ENCODE measurements at places on chromosomes 1 and 21.

- peak; percentile 1 for DNase-seq
Observed at GRCh38 chr1:3483801-3484444, 29.5 kb downstream of the ARHGEF16 start.

DNA sequence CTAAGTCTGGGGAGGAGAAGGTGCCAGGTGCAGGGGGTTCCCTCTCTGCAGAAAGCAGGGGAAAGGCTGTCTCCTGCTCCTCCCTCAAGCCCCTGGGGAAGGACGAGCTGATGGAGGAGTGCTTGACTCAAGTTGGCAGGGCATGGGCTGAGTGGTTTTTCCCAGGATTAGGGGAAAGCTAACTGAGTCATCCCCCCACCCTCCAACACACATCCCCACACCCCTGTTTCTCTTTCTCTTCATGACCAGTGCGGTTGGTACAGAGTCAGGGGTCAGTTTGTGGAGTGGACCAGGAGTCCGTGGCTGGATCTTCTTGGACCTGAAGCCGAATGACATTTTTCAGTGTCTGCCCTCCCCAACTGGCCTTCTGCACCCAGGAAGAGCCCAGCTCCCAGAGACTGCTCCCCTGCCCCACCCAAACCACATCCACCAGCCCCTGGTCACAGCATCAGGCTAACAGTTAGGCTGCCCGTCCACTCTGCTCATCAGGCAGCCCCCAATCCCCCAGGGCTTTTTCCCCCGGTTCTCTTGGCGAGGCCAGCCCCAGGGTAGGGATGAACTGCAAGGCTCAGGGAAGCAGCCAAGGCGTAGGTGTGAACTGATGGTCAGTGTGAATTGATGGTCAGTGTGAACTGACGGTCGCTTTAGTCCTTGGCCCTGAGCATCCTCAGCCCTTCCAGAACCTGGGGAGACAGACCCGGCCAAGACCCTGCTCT, 81.0 kb downstream of the PAX7 start:
- DNase-seq: no peak

- no peak for DNase-seq
Observed at GRCh38 chr1:112262316-112262715, 133.7 kb upstream of the CTTNBP2NL start.

DNA sequence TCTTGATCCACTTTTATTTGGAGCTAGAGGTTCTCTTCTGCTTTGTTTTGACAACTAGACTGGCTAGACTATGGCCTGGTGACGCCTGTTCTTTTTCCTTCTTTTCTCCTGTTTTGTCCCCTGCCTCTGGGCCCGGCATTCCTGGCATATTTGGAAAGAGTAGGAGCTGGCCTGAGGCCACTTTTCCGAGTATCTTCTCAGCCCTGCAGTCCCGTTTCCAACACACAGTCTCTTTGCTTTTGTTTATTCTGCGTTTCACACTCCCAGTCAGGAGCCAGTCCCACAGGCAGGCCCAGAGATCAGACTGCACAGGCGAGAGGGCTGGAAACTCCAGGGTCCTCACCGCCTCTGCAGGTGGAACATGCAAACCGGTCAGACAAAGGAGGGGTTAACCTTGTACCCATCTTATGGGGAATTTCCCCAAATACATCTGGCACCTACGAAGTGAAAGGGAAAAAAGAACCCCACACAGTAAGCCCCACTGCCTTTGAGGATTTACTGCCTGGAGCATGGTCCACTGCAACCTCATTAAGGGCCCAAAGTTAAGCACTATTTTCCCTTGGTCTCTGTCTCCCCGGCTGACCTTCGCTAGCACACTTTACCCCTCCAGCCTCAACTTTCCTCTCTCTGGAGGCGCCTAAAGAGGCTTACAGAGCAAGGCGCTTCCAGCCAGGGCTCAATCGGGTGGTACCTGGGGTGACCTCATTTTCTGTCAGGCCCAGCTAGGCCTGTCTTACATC, 141.1 kb downstream of the TOMM20 start:
- no peak for DNase-seq

DNA sequence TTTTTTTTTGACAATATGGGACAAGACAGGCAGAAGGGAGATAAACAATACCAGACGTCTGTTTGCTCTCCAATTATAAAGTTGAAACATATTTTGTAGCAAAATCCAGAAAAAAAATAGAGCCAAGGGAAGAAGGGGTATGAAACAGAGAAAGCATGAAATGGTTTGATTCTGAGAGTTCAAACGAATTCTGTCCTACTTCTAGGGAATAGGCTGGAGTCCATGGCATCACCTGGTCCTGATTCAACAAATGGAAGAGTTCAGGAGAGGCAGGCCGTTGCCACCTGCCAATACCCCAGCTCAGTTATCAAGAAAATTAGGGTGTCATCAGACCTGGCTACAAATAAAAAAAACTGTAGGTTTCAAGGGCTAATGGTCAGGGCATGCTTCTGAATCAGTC, 71.8 kb downstream of the CLSTN1 start:
- DNase-seq: no peak

DNA sequence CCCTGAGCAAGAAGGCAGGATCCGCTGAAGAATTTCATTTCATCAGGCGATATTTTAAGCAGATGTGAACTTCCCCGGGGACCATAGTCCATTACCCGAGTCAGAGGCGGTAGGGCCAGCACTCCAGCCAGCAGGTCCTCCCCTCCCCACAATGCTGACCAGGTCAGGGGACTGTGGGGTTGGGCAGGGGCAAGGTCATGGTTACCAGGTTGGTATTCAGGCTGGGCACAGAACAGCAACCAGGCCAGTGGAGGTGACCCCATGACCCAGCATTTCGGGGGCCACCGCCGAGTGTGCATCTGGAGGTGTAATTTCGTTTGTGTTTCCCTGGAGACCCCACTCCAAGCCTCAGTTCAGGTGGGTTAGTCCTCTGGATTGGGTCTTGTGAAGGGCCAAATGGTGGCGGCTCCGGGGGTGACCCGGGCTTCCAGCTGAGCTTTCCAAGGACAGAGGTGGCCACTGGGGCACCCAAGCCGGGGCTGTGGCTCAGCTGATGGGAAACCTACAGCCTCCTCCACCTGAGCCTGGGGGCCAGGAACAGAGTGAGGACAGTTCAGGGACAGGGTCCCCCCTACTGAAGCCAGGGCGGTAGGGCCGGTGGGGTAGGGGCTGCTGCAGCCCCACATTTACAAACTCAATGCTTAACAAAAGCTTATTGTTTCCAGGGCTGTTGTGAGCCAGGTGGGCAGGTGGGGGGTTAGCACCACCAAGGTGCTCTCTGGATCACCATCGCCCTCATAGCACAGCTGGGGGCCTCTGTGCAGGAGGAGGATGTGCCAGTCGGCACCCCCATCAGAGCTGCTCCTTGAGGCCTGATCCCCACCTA, 2.8 kb downstream of the PRDM16 start:
- DNase-seq: no peak

GRCh38 chr21:25186273-25186672, 421.0 kb downstream of the MRPL39 start:
- no peak for DNase-seq

DNA sequence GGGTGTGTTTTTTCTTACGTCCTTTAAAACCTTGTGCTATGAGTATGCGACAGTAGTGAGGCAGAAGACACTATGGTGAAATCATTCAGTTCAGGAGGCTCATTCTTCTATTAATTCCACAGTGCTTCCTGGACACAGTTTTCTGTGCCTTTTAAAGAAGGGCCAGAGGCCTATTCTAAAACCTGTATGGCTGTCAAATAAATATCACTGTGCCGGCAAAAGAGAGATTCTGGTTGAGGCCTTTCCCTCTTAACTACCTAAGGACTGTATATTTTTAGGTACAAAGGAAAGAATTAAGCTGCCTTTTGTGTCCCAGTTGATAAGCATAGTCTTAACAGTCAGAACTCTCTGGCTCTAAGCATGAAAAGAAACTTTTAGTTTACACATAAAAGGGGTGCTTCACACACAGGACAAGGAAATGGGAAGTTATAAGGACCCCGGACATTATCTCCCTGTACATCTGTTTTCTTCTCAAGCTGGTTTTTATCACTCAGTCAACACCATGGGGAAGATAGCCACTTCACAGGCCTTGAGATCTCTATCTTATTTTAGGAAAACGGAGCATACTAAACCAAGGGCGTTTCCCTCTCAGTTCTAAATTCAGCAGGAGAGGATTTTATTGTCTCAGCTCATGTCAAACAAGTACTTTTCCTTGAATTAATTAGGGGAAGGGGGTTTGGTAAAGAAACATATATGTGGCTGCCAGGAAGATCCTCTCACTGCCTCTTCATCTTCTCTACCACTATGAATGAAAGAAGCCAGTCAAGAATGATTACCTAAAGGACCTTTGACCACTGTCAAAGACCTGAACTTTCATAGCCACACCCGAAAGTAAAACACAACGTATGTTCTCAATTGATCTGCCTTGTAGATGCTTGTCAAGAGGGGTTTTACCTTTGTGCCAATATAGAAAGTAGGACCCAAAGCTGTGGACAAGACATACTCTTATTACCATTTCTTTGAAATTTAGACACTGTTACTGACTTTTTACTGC, 71.4 kb upstream of the HSPA13 start:
- no peak for DNase-seq

DNA sequence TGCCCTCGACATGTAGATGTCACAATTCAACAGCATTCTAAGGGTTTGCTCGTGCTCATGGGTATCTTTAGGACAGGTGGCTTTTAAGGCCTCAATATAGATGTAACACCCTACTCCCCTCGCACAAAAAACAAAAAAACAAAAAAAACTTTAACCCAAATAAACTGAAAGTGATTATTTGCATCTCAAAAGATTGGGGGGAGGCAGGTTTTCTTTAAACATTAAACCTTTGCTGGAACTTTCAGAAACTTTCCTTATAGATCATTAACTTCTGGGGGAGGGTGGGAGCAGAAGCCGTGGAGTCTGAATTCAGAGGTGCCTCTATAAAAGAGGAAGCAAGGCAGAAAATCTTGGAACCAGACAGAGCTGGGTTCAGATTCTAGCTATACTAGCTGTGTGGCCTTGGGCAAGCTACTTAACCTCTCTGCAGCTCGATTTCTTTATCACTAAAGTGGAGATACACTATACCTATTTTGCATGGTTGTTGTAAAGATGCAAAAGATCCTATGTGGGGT, 3.2 kb upstream of the KIAA1614 start:
- DNase-seq: no peak

- DNase-seq: no peak
Observed at GRCh38 chr21:17610911-17611310, 1.8 kb downstream of the BTG3 start.

DNA sequence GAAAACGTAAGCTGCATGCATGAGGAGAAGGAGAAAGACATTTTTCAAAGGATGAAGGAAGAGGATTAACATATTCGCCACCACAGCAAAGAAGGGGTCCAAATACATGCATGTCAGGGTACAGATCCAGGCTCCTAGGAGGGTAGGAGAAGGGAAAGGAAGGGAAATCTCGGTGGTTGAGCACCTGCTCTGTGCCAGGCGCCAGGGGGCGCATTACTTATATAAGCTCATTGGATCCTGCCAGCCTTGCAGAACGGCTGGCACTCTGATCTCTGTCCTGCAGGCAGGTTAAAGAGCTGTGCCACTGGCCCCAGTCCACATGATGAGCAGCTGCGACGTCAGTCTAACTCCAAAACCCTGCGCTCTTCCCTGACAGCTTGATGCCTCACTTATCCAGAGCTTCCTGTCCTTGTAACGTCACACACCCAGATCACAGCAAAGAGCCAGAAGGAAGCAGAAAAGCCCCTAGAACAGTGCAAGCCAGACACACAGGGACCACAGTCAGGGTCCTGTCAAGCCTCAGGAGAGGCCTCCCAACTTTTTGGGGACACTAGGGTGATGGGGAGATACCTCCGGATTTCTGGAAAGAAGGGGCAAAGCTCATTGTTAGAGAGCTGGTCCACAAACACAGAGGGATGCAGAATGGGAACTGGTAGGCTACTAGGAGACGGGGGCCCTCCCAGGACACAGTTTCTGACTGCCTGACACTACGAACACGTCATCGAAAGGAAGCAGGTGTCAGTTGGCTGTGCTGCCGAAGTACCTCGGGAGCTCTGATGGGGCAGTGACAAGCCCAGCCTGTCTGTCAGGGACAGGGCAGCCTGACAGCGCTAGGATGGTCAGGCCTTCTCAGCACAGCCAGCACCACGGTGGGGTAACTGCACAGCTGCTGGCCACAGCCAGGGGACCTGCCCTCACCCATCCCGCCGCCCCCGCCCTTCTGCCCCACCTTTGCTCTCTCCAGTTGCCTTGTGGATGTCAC, 99.1 kb downstream of the BEND5 start:
- peak; percentile 79 for DNase-seq

GRCh38 chr1:93033785-93034184, 45.3 kb upstream of the MTF2 start:
- no peak for DNase-seq

DNA sequence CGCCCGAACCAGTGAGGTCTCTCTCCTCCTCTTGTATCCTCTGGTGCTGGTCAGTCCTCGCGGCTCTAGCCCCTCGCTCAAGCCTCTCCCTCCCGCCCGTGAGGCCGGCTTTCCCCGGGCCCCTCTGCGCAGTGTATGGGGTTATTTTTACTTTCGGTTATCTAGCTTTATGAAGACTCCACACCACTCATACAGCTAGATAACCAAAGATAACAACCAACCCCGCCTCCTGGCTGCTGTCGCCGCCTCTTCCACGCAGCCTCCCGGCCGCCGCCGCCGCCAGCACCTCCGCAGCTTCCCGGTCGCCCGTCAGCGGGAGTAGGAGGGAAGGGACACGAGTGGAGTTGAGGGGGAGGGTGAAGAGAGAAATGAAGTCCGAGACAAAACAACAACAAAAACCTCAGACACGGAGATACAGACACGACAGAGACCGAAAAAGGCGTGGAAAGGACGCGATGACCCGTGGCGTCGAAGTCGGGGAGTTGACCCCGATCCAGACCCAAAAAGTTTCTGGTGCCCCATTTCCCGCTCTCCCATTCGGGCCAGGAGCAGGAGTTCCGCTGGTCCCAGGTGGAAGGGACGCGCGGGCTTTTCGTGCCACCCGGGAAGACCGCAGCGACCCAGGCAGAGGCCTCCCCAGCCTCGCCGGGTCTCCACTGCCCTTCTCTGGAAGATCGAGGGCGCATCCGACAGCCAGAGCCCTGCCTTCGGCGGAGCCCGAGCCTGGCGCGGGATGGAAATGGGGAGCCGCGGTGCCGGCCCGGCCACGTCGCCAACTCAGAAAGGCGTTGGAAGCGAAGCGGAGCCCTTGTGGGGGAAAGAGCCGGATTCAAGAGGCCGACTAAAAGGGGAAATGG, 51.4 kb downstream of the RHBG start:
- DNase-seq: no peak

DNA sequence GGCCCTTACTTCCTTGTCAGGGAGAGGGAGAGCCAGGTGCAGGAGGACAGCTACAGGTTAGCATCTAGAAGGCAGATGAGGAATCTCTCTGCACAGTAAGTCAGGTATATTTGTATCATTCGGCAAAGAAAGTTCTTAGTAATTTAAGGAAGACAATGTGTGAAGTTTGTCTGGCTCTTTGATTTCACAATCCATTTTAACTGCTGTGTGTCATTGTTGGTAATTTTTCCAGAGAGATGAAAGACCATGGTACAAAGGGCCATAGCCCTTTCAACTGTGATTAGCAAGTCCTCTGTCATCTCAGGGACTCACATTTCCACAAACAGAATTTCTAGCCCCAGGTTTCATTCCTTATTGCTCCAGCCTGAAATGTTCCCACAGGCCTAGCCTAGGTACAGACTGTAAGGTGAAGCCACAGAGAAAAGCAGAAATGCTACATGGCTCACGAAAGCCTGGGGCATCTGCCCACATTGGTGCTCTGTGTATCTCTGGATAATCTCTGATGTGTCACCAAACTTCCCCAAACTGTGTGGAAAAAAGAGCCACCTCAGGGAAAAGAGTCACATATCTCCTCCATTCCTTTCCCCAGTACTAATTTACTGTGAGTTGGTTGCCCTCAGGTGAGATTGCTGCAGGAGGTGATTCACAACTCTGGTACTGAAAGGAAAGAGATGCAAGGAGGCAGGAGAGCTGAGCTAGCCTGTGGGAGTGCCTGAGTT, 70.6 kb downstream of the SYT6 start:
- DNase-seq: no peak

Measured in NCI-H1092 treated with DMSO at 0.1 percent for 48 hours (cell line).